Stimulated activated CD4-positive, alpha-beta T cell treated with anti-CD3 and anti-CD28 coated beads, Interleukin-4, amount 100 ng/mL, for 24 hours (primary cell): ENCODE measurements at places on chromosomes 3 and 15.

DNA sequence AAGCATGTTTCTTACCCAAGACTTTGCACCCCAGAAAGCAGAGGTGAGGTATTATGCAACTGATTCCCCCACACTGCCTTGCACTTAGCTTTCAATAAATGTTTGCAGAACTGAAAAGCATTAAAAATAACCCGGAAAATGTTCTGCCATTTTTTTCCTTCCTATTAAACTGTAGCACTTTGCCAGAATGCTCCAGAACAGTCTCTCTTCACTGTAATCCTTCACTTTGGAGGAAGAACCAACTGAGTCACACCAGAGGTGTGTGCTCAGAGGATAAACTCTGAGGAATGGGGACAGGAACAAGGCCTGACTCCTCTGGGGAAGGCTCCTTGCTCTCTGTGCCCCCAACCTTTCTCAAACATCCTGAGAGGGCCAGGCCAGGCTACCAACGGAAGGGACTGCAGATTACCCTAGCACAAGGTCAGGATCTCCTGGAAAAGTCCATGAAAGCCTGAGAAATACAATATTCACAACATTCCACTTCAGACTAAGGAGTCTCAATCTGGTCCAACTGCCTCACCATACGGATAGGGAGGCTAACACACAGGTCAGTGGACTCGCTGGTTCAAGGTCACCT is 19.0 kb downstream of the ANP32A start:
- no peak for DNase-seq

GRCh38 chr3:107574650-107575049 is 51.9 kb downstream of the BBX start:
- DNase-seq = no peak

- no peak for DNase-seq
Measured at GRCh38 chr3:138332472-138333073, 2.9 kb upstream of the NME9 start.

GRCh38 chr3:16484216-16484615 is 29.3 kb downstream of the RFTN1 start:
- no peak for DNase-seq
